Right atrium auricular region (tissue), 2 donors: ENCODE measurements at places on chromosomes 3 and 15.

- DNase-seq = no peak
These were observed 32.9 kb downstream of the TIMP4 start for GRCh38 chr3:12125772-12126171.

DNA sequence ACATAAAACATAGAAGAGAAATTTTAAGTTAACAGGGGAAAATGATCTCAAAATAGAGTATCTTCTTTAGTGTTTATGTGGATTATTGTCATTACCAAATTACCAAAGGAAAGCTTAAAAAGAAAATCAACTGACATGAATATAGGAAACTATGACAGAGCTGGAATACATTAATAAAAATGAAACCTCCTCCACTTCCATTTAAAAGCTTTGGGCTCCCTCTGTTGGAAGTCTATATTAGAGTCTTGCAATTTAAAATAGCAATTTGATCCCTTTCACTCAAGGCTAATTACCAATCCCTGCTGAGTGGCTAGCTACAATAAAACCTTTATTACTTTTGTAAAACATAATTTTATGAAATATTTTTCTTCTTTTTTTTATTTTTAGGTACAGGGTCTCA lies 61.4 kb upstream of the IMPG2 start:
- no peak for DNase-seq

GRCh38 chr3:2993736-2994135 lies 116.4 kb downstream of the IL5RA start:
- no peak for DNase-seq

- DNase-seq = no peak
These were observed 61.3 kb downstream of the CEMIP start for GRCh38 chr15:80840182-80841130.

- no peak for DNase-seq
These were observed 20.8 kb downstream of the GADL1 start for GRCh38 chr3:30873671-30874070.

DNA sequence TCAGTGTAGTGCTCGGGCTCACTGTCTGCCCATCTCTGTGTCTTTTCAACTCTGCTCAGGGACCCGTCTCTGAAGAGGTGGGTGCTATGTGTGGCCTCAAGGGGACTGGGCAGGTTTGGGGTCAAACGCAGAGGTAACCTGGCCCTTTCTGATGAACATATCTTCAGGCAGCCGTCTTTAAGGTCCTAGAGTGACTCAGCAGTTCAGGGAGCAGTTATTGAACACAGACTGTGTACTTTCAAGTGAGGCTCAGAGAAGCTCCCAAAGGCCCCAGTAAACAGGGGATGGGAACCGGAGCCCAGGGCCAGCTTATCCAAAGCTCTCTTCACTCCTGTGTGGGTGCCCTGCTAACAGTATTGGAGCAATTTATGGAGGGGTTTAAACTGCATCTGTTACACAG lies 73.1 kb downstream of the WDR76 start:
- no peak for DNase-seq
